ENCODE measurements at places on chromosomes 5 and 9.
A peak's percentile ranks its signal among the peaks of the same experiment; 100 is the strongest.

GRCh38 chr5:6829150-6829784 is 116.0 kb downstream of the TENT4A start:
- peak; percentile 5 for DNase-seq

DNA sequence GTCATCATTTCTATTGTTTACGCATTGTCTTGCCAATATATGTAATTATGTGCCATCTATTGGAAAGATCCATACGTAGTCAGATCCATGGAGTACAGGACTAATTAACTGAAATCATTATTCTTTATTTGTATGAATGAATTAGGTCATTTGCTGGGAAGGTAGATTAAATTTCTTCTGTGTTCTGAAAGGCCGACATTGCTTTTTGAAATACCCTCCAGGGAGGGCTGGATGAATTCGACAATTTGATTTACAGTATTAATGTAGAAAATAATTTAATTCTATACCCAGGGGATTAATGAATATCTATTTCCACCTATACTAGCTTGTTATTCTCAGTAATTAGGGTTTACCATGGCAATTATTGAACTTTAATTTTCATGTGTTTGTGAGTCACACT is 117.6 kb downstream of the CHSY3 start:
- DNase-seq: no peak

- DNase-seq: no peak
Observed at GRCh38 chr9:124475868-124476690, 25.8 kb downstream of the ADGRD2 start.

DNA sequence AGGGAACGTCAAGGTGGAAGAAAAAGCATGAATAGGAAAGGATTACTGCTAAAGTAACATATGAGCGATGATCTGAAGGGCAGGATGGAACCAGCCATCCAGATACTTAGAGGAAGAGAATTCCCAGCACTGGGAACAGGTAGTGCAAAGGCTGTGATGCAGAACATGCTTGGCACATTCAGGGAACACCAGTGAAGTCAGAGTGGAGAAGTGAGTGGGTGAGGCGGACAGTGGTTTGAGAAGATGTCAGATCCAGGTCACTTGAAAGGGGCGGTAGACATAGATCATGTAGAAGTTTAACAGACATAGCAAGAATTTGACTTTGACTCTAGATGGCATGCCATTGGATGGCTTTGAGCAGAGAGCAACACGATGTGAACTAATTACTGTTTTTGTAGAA is 374.2 kb downstream of the PDE4D start:
- DNase-seq: no peak

DNA sequence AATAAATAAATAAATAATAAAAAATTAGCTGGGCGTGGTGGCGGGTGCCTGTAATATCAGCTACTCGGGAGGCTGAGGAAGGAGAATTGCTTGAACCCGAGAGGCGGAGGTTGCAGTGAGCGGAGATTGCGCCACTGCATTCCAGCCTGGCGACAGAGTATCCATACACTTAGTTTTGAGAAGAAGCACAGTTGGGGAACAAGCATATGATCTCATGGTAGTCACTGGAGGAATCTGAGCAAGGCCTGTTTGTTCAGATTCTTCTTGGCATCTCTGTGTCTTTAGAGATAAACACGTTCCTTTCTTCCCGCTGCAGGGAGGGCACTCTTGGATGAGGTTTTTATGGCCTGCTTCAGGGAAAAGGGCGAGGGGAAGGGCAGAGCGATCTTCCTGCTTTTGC is 15.6 kb upstream of the DENND1A start:
- no peak for DNase-seq

DNA sequence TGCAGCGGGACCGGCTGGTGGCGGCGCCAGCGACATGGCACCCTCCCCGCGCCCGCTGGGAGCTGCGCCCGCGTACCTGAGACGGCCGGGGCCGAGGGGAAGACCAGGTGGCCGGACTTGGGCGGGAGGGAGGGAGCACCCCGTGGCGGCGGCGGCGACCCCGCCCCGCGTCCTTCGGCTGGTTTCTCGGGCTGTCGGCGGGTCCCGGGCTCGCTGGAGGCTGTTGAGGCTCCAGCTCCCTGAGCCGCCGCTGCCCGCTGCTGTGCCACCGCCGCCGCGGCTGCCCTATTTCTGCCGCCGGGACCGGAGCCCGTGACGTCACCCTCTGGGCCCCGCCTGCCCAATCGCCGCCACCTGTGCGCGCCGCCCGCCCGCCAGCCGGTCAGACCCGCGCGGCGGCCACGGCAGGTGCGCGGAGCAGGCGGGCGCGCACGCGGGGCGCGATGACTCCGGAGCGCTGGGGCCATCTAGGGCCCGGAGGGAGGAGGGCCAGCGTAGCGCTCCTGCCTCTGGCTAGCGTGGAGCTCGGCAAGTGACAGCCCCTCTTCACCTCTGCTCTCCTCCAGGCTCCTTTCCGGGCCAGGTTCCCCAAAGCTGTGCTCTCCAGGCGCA is at the start of gene FSTL4:
Gene FSTL4 (minus strand): TSS at position 293 of the 612 bp plus-strand sequence.
- no peak for DNase-seq

DNA sequence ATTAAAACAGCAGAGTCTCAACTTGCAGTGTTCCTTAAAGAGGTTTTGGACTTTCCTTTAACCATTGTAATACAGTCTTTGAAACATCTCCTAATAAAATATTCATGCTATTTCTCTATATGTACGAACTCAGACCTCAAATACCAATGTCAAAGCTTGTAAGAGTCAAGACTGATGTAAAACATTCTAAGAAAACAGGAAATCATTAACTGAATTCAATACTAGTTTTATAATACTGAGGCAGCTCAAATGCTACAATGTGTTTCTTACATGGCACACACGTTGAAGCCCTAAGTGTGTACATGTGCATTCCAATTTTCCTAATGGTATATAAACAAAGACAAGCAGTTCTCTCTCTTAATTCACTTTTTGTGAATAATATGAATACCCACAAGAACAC is 11.6 kb downstream of the PSIP1 start:
- DNase-seq: no peak

GRCh38 chr5:55151923-55152842 is 7.8 kb upstream of the GPX8 start:
- no peak for DNase-seq

DNA sequence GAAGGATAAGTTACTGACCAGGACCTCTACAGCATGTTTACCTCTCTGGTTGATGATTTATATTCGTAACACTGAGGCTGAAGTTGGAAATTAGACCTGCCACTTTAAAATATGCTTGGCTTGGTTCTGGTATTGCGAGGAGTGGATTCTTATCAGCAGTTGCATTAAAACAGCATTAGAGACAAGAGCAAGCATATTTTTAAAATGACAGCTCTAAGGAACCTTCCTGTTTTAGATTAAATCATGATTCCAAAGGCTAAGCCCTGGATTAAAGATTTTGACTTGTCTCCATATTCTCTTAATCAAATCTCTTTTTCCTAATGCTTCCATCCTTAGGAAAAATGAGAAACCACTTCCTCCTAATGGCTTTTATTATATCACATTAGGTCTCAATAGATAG is 277.8 kb downstream of the KCTD16 start:
- DNase-seq: no peak

DNA sequence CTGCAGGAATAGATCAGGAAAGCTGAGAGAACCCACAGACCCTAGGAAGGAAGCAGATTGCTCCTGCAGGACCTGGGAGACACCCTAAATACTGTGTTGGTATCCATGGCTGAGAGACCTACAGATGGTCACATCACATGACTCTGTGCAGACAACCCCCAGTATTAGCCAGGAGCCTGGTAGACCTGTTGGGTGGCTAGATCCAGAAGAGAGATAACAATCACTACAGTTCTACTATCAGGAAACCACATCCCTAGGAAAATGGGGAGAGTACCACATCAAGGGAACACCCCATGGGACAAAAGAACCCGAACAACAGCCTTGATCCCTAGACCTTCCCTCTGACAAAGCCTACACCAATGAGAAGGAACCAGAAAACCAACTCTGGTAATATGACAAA is 24.2 kb upstream of the MELK start:
- no peak for DNase-seq

DNA sequence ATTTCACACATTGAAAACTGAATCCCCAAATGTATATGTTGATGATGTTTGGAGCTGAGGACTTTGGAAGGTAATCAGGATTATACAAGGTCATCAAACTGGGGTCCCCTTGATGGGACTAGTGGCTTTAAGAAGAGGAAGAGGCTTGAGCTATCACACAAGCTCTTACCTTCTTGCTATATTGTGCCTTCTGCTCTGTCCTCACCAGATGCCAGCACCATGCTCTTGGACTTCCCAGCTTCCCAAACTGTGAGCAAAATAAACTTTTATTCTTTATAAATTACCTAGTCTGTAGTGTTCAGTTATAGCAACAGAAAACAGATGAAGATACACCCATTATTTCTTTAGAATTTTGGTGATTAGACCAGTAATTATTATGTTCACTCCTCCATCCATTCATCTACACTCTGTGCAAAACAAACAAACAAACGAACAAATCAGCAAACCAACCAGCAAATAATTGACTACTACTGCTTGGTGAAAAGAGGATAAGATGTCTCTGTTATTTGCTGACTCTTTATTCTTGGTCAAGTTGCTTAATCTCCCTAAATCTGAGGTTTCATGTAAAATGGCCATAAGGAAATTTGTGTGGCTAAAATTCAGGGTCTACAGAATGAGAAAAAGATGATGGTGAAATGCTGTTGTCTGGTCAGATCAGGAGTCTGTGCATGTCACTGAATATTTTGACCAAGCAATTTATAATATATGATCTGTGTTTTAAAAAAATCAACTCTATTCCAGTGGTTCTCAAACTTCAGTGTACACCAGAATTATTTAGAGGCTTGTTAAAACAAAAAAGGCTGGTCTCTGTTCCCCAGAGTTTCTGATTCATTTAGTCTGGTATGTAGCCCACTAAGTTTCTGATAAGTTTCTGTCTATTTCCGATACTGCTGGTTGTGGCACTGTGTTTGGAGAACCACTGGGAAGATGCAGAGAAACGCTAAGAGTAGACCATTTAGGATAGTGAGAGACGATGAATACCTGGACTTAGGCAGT is 854.1 kb downstream of the MAT2B start:
- no peak for DNase-seq

- DNase-seq: no peak
Observed at GRCh38 chr5:155091063-155091648, 77.6 kb downstream of the KIF4B start.

GRCh38 chr9:127972236-127972871 is 8.4 kb downstream of the EEIG1 start:
- DNase-seq: no peak

- no peak for DNase-seq
Observed at GRCh38 chr9:33137781-33138264, 29.3 kb downstream of the B4GALT1 start.

DNA sequence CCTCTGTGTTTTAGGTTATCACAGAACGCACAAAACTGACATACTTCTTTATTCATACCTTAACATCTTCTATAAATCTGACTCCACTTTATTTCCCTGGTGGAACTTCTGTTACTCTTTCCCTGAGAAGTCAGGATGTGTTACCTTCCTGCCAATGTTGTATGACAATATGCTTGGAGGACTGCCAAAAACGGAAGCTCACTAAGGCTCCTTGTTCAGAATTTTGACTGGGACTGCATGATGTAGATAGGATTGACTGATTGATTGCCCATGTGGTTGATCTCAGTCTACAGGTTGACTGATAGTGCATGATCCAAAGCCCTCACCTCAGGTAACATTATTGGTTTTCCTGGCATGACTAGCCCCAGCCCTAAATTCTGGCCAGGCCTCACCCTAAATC is 319.4 kb downstream of the TLR4 start:
- no peak for DNase-seq

DNA sequence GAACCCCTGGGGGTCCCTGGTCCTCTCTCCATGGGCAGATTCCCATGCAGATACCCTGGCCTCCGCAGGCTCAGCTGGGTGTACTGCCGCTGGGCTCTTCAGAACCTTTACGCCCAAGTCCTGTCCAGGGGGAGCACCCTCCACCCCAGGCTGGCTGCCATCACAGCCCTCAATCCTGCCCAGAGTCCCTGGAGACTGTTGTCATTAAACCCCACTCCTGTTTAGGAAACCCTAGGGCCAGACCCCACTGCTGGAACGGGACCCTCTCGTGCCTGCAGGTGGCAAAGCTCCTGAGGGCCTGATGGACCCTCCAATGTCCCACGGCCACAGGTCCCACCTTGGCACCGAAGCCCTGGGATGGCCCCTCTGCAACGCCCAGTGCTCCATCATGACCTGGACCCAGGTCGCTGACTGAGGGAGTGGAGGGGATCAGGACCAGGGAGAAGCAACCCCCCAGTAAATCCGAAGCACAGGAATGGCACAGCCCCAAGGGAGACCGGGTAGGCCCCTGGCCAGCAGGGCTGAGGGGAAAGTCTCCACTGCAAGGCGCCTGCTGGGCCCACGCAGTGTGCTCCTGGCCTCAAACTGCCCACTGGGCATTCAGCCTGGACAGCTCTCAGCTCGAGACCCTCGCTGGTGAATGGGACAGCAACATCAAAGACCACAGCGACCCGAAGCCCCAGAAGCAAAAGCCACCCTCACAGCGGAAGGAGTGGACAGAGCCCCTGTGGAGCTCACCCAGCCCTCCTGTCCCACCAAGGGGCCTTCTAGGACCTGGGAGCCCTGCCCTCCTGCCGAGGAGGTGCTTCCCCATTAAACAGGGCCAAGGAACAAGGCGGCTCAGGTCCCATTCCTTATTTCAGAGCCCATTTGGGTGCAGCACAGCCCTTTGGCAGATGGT is 8.3 kb downstream of the ZDHHC11B start:
- DNase-seq: no peak

- no peak for DNase-seq
Observed at GRCh38 chr9:18996211-18996610, 36.8 kb downstream of the SAXO1 start.

GRCh38 chr9:18829066-18829465 is 203.9 kb downstream of the SAXO1 start:
- no peak for DNase-seq

DNA sequence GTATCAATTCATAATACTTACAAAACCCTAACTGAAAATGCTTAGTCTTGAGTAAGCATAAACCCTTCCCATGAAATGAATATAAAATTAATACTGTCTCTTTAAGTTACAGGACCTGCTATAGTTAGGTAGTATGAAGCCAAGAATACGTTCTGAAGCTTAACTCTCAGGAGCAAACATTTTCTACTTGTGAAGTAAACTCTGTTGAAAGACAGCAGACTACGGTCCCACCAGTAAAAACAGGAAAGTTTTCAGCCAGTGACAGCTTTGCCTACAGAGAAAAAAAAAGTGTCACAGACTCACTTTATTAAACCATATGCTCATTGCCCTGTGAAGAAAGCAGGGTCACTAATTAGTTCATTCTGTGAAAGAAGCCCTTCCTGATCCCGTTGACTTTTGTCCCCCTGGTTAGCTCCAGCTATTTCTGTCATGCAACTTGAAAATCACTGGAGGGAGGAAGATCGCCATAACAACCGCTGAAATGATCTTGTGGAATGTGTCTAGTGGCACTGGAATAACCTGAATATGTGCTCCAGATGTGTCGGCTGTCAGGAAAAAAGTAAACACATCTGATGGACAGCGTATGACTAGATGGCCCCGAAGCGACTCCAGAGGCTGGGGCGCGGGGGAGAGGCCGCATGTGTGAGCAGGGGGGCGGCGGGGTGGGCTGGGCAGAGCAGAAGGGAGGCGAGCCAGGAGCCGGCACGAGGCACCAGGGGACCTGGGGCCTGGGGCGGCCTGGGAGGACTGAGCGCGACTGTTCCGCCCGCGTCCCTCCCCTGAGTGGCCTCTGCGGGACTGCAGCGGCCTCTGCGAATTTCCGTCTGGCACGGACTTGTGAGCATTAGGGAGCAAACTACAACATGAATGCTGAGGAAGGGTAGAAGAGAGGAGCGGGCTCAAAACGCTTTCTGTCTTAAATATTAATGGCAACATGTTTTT is 41.9 kb downstream of the BNC2 start:
- DNase-seq: no peak
